ENCODE measurements at places on chromosomes 5 and 9. TPM values are rescaled to one million over a fixed set of nuclear protein-coding genes. Genes with fewer than 3 reads are reported as not detected.

GRCh38 chr5:118919016-118919415, 69.3 kb downstream of the DTWD2 start:
- no peak for DNase-seq

Gene TMEM174
- not detected for total RNA-seq

Gene FIBCD1
- total RNA-seq: not detected

GRCh38 chr9:86649913-86650312, 295.7 kb upstream of the TUT7 start:
- DNase-seq: no peak

Gene DRD1
- 0.29 TPM for total RNA-seq

DNA sequence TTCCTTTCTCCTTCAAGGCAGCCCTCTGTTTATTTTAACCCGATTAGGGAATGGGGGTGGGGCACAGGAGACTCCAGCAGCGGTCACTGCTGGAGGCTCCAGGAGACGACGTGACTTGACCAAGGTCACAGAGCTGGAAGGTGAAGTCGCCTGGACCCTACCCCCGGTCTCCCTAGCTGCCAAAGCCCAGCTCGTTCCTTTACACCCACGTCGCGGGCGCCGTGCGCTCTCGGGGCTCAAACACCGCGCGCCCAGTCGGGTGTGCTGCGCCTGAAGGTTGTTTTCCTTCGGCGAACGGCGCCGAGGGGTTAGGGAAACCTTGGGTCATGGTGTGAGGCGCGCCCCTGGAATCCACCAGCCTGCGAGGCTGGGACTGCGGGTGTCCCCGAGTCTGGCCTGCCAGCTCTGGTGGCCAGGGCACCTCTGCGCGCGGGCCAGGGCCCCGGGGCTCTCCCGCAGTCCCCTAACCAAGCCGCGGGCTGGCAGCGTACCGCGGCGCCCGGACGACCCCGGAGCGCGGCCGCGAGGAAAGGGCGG, 747 bp upstream of the UNC5A start:
- no peak for DNase-seq

DNA sequence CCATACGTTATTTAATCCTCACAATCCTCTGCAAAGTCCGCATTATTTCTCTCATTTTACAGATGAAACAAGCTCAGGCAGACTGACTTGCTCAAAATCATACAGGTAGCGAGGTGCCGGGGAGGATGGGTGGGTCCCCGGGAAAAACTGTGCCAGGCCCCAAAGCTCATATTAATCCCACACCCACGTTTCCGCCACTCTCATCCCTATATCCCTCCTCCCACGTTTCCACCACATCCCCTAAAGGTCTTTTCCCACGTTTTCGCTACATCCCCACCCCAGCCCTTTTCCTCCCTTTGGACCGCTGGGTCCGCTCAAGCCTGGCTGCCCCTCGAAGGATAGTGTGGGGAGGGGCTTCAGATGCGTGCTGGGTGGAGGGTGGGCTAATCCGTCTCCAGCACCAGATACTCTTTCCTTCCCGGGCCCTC, 434 bp upstream of the FSD1L start:
- no peak for DNase-seq

DNA sequence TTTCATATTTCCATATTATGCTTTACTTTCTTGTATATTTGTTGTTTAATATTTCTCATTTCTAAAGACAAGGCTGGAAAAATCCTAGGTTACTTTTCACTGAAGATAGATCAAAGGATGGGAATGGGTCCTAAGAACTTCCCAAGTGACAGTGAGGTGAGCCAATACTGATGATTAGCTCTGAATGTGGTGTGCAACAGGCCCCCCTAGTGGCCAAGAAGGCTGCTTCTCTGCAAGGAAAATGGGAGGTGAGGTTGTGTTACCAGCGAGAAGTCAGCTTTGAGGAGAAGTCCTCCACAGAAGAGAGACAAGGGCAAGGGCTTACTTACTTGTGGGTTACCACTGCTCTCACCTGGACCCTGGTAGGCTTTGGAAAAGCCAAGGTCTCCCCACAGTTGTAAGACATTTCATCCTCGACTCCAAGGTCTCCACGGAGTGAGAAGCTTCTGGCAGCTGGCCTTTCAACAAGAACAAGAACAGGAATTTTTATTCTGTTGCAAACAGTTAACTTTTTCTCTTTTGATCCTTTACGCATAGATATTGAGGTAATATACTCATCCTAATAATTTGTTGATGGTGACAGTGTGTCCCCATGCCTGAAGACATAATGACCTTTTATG, 69.9 kb downstream of the MAMDC2 start:
- no peak for DNase-seq

Gene DAB2IP
- 83.8 TPM for total RNA-seq

GRCh38 chr9:121561385-121562222, 62.0 kb upstream of the GGTA1 start:
- no peak for DNase-seq

Gene KIF4B
- not detected for total RNA-seq

Gene WDR31
- 2.3 TPM for total RNA-seq

- DNase-seq: peak; percentile 94
Measured at GRCh38 chr9:21995006-21995665, 545 bp downstream of the CDKN2B-AS1 start.

DNA sequence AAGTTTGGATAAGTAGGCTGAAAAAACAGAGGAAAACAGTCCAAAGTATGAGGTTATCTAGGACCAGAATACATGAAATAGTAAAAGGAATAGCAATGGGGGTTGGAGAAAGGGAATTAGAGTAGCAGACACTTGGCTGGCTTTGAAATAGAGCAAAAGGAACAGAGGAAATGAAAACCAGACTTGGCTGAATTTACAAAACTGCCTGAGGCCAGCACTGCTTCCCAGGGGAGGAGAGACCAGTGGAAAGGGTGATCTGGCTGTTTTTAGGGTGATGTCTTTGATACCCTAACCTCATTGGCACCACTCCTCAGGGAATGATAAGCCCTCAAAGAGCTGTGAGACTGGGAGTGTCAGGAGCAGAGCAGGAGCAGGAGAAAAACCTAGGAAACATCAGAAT, 413.4 kb upstream of the SLC30A5 start:
- DNase-seq: no peak

Gene MTX3
- 16.0 TPM for total RNA-seq

DNA sequence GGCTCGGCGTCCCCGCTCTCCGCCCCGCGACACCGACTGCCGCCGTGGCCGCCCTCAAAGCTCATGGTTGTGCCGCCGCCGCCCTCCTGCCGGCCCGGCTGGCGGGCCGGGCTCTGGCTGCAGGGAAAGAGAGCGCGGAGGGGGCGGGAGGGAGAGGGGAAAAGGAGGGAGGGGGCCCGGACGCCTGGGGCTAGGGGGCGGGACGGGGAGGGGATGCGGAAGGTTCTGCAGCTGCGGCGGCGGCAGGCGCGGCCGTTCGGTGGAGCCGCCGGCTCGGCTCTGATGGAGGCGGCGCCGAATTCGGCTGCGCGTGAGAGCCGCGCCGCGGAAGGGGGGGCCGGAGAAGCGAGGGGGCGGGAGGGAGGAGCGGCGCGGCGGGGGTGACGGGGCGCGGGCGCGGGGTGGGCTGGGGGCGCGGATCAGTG, at the start of gene MARCHF11:
TSS of gene MARCHF11 (minus strand) at position 281 of the 425 bp plus-strand sequence. CDS start at position 65, 216 bp downstream.
- DNase-seq: no peak

DNA sequence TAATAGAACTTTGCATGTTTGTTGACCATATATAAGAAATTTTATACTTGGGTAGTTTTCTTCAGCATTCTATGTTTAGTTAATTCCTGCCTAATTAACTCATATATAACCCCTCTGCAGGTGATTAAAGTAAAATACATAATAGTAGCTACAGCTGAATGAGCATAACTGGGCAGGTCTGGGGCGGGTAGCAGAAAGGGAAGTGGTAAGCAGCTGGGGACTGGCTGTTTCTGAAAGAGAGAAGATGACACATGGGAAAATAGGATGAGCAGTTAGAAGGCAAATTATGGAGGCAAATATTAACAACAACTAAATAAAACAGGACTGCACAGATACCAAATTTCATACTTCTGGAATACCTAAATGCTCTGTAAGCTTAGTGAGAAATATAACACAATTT, 128.1 kb downstream of the CPLANE1 start:
- no peak for DNase-seq

DNA sequence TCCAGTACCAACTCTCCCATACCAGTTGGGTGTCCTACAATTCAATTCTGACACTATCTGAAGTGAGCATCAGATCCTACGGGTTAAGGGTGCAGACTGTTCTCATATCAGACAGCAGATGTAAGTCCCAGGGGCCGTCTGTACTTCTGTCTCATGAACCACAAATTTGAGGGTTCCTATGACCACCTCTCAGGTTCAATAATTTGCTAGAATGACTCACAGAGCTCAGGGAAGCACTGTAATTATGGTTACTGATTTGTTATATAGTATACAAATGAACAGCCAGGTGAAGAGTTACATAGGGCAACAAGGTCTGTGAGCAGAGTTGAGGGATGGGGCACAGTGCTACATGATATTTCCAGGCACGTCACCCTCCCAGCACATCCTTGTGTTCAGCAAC, 499.1 kb downstream of the DMAC1 start:
- no peak for DNase-seq

Gene SPINK5
- total RNA-seq: 0.14 TPM

- DNase-seq: no peak
Measured at GRCh38 chr5:154779105-154779504, 23.9 kb downstream of the LARP1 start.

GRCh38 chr5:87526131-87526530, 113.4 kb upstream of the CCNH start:
- DNase-seq: no peak

Gene IL5
- total RNA-seq: not detected

Gene PCDHA3
- 0.19 TPM for total RNA-seq

Gene SH2D3C
- total RNA-seq: 13.7 TPM

Gene KIAA1958
- total RNA-seq: 4.5 TPM

DNA sequence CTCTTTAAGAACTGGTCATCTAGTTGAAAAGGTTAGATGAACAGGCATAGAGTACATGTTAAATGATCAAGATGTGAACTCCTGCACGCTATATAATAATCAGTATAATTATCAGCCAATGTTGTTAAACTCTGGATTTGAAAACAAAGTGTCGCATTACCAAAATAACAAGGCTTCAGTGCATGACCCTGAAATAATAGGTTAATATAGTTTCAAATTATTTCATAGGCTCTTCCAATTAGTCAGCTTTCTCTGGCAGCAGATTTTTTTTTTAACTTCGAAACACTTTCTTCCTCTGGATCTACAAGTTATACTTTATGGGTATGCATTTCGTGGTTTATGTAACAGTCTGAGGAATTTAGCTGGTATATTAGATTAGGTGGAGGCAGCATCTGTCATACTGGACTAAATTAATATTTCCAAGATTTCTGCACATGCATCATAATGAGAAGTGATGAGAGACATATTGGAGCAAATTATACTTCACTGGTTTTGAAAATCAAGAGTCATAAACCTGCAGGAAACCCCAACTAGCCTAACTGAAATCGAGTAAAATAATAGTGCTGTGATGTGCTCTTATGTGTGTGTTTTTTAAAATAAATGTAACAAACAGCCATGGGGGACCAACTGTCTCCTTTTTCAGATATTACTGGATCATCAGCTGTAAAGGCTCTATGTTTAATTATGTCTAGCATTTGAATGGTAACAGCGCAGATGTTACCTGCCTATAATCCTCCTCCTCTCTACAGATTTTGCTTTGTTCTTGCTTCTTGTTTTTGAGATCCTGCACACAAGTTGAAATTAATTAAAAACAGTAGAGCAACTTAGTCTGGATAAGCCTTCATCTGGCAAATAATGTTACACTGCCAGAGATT, 85.9 kb upstream of the CKMT2 start:
- DNase-seq: no peak

DNA sequence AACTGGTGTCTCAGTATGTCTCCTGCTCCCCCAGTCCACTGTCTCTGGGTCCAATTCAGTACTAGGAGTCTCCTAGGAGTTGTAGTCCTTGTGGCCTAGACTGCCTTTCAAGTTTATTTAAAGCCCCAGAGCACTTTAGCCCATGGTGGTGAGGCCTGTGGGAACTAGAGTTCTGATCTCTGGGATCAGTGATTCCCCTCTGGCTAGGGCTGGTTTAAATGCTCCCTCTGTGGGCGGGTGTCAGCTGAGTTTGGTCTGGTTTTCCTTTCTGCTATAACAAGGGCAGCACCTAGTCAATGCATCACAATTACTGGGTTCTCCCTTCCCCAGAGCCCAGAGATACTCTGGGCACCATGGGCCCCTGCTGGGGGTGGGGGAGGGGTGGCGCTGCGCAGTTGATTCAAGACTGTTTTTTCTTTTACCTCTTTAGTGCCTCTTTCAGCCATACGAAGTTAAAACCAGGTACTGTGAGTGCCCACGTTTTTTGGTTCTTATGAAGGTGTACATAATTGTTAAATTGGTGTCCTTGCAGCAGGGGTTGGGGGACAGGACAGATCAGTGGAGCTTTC, 9.3 kb upstream of the SLC36A3 start:
- no peak for DNase-seq

Gene SH3GL2
- not detected for total RNA-seq

DNA sequence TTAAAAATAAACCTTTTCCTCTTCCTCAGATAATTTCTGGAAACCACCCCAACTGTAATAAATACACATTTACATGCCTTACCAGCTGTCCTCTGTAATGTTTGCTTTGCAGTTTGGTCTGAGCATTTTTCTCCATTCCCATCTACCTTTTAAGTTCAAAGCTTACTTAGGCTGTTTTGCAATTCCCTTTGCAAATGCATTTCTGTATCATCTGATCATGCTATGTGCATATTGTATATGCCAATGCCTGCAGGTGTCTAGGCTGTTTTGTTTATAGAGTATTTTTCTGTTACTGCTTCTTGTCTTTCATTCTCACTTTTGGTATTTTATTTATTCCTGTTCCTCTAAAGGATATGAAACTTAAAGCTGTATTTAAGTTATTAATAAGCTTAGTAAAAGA, 86.3 kb downstream of the SLC44A1 start:
- no peak for DNase-seq

Gene SPINK6
- not detected for total RNA-seq

- no peak for DNase-seq
Measured at GRCh38 chr5:143023411-143024096, 253.4 kb downstream of the ARHGAP26 start.

GRCh38 chr5:147949711-147950573, 43.6 kb upstream of the C5orf46 start:
- DNase-seq: no peak

DNA sequence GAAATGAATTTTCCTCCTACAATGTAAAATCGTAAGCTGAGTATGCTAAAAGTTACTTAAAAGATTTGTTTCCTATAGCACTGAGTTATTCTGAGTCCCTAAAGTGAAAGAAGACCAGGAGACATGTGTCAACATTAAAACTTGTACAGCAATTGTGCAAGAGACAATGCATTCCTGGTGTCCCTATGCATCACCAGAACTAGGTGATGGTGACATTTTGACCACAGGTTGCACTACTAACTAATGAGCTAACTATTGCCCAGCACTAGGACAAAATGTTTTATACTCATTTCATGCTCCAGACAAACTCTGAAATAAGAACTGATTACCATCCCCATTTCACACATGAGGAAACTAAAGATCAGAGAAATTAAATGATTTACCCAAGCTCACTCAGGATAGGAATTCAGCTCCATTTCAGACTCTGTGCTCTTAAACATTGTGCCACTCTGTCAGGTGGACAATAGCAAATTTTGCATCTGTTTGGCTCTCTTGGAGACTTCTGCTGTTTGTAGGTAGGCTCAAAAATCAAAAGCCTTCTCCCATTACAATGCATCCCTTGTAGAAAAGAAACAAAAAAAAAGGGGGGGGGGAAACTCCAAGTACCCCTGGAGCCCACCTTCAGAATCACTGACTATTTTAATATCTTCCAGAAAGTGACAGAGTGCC, 269.2 kb downstream of the ACTL7B start:
- no peak for DNase-seq

GRCh38 chr5:76210946-76211345, 127.8 kb downstream of the SV2C start:
- DNase-seq: no peak

Gene FOXD4L4
- not detected for total RNA-seq

GRCh38 chr5:139131921-139132432, 66.2 kb downstream of the SIL1 start:
- no peak for DNase-seq
